SW 1271 (cell line): ENCODE measurements at places on chromosomes 2 and 18.

GRCh38 chr2:101251844-101252407 lies 760 bp upstream of the CNOT11 start:
- no peak for DNase-seq

DNA sequence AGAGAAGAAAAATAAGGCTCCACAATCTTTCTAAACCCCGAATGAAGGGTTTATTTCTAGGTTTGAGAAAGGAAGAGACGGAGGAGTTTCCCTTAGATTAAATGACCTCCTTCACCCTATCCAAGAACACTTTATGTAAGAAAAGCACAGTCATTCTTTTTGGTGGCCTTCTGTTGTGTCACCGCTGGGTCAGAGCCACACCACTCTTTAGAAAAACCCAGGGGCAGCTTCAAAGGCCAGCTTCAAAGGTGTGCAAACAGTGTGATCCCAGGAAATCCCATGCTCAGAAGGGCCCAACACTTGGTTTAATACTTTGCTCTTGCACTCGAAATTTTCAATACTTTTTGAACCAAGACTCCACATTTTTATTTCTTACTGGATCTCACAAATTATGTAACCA lies 7.1 kb downstream of the ST8SIA3 start:
- no peak for DNase-seq

DNA sequence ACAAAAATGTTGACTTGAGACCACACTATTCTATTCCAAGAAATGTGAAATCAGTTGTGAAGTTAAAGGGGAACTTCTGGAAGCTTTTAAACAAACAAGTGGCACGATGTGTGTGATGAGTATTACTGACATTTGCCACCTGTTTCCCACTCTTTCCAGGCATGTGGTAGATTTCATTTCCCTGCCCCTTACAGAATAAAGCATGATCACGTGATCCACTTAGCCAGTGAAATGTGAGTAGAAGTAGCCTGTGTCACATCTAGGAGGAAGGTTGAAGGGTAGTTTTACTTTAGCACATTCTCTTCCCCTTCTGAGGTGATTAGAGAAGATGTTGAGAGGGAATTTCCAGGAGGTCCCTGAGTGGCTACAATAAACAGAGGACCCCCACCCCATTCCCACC lies 3.8 kb downstream of the COL4A4 start:
- no peak for DNase-seq

DNA sequence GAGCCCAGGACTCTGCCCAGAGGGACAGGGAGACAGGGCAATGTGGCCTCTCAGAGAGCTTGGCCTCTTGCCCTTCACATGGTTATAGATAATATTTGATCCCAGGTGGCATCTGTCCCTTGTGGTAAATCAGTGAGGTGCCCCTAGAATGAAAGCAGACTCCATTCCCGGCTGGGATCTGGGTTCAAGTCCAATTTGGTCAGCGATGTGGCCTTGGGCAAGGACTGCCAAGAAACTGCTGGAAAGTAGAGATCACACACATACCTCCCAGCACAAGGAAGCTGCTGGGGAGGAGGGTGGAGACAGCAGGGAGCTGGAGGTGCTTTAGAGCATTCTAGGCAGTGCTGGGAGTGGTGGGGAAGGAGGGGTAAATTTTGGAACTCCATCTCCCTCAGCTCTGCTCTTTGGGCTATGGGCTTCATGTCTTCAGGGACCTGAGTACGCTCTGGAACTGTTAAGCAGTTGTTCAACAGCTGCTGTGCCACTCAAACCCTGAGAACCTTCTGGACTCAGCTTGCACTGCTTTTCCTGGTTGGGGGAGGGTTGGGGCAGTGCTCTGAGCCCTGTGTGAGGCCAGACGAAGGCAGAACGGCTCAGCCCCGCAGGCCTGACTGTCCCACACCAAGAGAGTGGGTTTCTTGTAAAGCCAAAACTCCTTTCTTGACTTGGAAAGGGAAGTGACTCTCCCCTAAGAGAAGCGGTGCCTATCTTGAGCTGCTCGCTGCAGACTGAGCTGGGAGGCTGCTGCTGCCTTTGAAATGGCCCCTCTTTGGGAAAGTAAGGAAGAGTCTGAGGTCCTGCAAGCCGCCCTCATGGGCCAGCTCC lies 23.0 kb downstream of the INPP5D start:
- DNase-seq = no peak

DNA sequence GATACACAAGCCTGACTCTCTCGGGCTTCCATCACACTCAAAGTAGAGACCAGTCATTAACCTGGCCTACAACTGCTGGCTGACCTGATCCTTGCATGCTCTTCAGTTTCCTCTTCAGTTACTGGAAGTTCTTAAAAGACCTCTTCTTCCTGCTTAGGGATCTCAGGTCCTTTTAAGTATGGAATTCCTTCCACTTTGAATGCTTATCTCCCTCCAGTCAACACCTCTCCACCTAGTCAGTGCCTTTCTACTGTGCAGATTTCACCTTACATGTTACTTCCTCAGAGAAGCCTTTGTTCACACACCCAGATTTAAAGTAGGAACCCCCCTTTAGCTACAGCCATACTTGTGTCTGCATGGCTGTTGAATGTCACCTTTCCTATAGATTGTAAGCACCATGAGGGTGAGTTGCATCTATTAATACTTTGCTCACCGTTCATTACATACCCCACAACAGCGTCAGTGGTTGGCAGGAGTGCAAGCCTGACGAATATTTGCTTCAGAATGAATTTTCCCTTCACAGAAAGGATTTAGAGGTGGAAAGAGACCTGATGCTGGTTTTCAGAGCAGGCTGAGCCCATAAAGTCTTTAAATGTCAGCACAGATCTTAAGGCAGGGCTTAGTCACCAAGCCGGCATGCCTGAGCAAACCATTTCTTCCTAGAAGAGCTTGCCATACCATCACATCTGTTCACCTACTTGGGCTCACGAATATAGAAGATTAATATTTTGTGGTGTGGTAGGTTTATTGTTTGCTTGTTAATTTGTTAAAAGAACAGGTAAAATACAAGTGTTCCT lies 90.1 kb downstream of the ACVR1 start:
- DNase-seq = no peak
